ENCODE measurements at places on chromosomes 3 and 15.

DNA sequence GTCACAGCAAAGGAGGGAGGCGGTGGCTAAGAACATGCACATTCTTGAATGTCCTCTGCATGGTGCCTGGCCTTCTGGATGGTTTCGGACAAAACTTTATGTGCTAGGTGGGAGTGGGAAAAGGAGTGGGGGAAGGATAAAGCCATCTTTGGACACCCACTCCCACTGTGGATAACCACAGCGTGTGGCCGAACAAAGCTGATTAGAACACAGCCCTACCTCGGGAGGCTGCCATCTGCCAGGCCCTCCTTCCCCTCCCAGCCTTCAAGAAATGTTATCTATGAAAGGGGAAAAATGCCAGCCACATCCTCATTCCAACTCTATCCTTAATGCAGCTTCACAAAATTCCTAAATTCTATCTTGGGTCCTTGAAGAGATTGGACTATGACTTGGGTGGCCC, 18.8 kb downstream of the AMOTL2 start:
- DNase-seq: no peak

DNA sequence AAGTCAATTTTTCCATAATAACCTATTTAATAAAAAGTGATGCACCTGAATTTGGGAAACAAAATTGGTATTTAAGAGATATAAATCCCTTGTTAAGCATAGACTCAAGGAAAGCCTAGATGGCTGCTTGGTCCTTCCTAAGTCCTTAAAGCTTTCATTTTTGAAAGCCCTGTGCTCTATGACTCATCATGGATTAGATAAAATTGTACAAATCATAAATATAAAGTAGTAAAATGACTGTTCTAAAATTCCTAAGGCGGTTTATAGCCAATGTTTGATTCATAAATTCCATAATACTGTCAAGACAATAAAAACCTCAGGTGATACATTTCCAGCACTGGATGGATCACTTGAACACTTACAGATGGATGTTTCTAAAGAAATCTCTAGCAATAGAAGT, 730.8 kb upstream of the EPHA6 start:
- DNase-seq: no peak

- DNase-seq: no peak
Observed at GRCh38 chr3:194588741-194589140, 44.5 kb downstream of the TMEM44 start.

GRCh38 chr3:153043729-153044328, 118.2 kb upstream of the RAP2B start:
- no peak for DNase-seq

DNA sequence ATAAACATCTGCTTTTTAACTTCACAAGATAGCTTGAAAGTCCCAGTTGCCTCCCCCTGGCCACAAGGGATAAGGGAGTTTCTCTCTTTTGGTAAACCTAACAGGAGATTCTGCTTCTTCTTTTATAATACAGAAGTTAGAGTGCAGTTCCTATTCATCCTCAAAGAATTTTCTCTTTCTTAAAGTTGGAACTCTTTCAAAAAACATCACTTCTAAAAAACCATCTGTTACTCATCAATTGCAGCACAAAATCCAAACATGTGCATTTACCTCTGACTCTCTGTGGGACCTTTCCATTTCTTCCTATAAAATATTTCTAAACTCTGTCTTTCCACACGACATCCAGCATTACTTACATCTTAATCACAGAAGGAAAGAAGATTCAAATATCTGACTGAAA, 5.1 kb downstream of the DPH6 start:
- DNase-seq: no peak

- peak; percentile 97 for DNase-seq
Observed at GRCh38 chr3:160754855-160755747, 930 bp upstream of the PPM1L start.

GRCh38 chr15:76312540-76313174, 1.4 kb upstream of the ETFA start:
- DNase-seq: no peak

- DNase-seq: no peak
Observed at GRCh38 chr3:175486255-175486654, 627.1 kb downstream of the NAALADL2 start.

- DNase-seq: no peak
Observed at GRCh38 chr15:44385344-44385942, 42.0 kb upstream of the CTDSPL2 start.

- no peak for DNase-seq
Observed at GRCh38 chr3:175861916-175862315, 1002.8 kb downstream of the NAALADL2 start.

GRCh38 chr15:96020133-96020532, 310.4 kb upstream of the NR2F2 start:
- no peak for DNase-seq

- no peak for DNase-seq
Observed at GRCh38 chr15:92880796-92881195, 19.3 kb upstream of the CHD2 start.

DNA sequence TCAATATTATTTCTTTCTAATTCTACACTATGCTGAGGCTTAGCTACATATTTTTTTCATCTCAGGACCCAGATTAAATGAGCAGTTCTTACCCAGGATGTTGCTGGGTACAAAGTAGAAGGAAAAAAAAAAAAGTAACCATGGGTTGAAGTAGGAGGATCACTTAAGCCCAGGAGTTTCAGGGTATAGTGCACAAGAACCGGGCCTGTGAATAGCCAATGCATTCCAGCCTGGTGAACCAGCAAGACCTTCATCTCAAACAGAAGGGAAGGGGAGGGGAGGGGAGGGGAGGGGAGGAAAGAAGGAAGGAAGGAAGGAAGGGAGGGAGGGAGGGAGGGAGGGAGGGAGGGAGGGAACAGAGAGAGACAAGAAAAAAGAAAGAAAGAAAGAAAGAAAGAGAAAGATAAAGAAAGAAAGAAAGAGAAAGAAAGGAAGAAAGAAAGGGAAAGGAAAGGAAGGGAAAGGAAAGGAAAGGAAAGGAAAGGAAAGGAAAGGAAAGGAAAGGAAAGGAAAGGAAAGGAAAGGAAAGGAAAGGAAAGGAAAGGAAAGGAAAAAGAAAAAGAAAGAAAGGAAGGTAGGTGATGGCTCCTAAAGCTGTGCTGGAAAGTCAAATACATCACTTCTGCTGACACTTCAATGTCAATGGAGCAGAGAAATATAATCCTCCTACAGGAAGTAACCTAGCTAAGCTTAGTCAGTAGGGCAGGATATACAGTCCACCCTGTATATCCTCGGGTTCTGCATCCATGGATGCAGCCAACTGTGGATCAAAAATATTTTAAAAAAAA, 206.8 kb upstream of the TGFBR2 start:
- DNase-seq: no peak

GRCh38 chr3:138253609-138254008, 66.5 kb downstream of the ARMC8 start:
- no peak for DNase-seq

DNA sequence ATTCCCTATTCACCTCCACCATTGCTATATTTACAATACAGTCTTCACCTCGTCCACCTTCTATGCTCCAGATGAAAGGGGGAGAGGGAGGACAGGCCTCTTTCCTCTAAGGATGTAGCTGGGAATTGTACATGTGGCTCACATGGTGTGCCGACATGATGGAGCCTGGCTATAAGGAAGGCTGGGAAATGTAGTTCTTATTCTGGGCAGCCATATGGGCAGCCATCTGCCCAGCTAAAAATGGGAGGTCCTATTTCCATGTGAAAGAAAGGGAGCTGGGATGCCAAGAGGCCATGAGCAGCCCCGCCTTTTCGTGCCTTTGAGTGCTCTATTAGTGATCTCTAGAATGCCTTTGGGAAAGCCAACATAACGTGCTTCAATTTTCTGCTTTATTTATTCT, 27.1 kb upstream of the MGLL start:
- no peak for DNase-seq

DNA sequence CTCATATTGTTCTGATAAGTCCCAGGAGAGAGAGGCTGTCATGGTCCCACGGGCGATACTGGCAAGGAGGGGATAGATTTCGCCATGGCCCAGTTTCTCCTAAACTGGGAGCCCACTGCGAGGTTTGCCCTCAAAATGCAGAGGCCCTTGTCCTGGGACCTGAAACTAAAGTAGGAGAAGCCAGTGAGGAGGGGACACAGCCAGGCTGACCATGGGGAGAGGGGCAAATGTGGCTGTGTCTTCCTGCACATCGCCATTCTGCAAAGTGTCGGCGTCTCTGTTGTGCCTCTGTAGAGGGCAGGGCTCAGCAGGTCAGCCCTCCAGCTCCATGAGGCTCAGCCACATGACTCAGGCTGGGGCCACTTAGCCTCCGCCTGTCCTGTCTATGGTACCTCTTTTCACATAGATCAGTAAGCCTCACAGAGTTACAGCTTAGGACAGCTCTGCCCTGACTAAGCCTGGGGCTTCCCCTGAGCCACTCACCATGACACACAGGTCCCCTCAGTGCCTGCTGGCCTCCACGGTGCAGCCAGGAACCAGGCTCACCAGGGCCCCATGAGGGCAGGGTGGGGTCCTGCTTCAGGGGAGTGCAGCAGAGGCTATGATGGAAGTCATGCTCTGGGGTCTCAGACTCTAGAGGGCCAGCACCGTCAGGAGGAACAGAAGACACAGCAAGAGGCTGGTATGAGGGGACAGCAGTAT, 28.6 kb upstream of the PLXNA1 start:
- DNase-seq: no peak

- no peak for DNase-seq
Observed at GRCh38 chr3:4768521-4768920, 210.7 kb upstream of the BHLHE40 start.

DNA sequence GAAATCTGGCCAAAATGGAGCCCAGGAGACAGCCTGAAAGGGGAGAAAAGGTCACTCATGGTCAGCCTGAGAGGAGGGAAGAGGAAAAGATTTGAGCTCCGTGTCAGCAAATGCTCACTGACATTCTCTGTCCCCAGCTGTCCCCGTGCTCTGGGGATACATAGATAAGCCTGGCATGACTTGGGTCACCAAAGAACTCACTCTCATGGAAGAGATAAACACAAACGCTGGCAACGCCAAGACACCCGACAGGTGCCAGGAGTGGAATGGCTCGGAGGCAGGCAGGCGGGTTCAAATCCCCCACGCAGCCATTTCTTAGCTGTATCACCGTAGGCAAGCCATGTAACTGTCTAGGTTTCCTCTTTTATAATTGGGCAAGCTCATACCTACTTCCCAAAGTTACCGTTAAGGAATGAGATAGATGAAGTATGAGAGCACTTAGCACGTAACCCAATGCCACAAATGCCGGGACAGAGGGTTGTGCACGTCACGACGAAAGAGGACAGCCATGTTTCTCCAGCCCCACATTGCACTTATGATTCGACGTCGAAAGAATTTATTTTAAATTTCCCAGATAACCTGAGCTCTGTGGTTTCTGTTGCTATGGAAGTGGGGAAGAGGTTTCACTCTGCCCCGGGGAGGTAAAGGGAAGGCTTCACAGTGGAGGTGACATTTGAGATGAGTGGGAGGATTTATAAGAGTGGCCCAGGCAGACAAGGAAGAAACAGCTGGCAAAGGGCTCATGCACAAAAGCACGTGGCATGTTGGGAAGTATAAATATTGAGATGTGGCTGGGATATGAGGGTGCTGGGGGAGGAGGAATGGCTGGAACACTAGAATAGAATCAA, 41.4 kb upstream of the TSEN2 start:
- no peak for DNase-seq

GRCh38 chr15:101172501-101173071, 79.3 kb downstream of the CHSY1 start:
- no peak for DNase-seq

DNA sequence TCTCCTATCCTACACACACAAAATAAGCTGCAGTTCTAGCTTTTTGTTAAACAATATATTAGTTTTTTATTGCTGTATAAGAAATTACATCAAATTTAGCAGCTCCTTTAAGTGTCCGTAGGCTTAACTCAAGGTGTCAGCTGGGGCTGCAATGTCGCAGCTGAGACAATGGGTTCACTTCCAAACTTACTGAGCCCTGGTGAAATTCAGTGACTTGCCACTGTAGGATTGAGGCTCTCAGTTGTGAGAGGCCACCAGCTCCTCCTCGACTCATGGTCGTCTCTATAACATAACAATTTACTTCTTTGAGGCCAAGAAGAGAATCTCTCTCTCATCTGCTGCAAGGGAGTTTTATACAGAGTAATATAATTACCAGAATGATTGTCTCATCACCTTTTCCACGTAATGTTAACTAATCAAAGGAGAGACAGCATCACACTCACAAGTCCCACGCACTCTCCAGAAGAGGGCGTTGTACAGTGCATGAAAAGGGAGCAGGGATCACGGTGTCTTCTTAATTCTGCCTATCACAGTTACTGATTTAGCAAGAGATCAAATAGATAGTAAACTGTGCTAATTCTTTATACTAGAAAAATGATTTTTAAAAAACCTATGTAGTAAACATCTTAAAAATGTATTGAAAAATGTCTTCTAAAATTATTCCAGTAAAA, 735.6 kb upstream of the GBE1 start:
- DNase-seq: no peak

DNA sequence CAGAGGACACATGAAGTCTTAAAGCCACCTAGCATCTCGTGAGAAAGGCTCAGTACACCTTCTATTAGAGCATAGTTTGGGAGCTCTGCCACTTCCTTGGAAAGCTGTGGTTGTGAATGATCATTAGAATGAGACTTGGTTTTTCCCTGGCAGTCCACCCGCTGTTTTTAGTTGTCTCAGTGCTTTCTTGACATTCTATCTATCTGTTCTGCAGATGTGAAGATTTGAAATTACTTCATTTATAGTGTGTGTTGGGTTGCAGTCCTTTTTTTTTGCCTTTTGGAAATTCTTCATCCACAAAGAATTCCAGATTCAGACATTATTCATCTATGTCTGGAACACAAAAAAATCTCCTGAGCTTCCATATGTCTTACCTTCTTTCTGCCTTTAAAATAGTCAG, 23.7 kb downstream of the PPP2R3A start:
- peak; percentile 54 for DNase-seq

GRCh38 chr15:45372041-45372995, 6.0 kb downstream of the GATM start:
- no peak for DNase-seq

DNA sequence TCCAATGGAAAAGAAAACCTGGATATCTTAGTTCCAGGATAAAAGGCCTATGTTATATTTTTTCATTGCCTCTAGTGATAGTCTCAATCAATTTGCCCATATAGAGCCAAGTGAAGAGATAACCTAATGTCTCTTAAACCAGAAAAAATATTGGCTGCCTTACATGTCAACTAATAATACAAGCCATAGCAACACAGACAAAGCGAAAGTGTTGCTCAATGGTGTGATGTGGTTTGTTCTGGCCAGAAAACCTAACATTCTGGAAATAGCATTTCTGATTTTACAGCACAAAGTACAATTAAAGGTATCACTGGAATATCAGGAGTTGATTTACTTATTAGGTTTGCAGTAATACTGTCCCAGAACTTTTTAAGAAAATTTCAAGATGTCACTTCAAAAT, 101.5 kb downstream of the ATP8B4 start:
- DNase-seq: no peak

- no peak for DNase-seq
Observed at GRCh38 chr15:31776039-31776438, 254.3 kb upstream of the CHRNA7 start.

GRCh38 chr3:142647856-142648255, 51.7 kb downstream of the PLS1 start:
- DNase-seq: no peak

GRCh38 chr15:52277575-52277974, 18.0 kb downstream of the MYO5C start:
- no peak for DNase-seq
